ENCODE measurements at places on chromosomes 11 and 22. TPM values are rescaled to one million over a fixed set of nuclear protein-coding genes. Genes with fewer than 3 reads are reported as not detected.

DNA sequence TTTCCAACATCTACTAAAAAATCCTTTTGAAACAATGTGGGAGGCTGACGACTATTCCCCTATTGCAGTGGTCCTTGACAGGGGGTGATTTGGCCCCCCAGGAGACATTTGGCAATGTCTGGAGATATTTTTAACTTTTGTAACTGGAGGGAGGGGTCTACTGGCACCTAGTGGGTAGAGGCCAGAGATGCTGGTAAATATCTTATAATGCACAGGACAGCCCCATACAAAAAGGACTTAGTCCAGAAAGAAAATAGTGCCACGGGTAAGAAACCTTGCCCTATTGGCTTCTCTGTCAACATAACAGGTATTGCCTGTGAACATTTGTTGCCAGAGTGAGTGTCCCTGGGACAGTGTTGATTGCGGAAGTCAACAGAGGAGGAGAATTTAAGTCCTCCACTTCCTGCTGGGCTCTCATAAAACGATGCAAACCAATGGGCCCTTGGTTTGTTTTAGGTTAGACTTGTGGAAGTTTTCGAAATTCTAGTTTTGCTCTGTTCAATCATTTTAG lies 101.6 kb downstream of the MAML2 start:
- DNase-seq: no peak

DNA sequence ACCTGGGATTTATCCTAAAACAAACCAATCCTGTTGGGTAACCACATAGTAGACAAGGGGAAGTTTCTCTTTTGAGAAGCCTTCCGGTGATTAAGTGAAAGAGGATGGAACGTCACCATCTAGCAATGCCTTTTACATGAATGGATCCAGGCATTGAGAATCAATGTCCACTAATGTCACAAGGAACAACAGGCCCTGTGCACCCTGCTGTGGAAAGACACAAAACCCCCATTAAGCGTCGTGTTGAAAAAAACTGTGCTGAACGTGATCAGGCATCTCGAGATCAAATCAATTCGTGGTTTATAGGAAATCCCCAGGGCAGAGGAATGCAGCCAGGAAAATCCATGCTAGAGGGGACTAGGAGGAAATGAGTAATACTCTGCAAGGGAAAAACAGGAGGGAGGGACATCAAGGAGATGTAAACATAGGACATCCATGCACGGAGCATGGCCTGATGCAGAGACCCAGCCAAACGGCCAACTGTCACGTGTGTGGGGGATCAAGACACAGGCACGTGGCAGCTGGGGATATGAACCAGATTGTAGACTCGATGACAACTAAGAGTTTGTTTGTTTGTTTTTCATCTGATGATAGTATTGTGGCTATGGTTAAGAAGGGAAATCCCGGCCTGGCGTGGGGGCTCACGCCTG lies 38.6 kb upstream of the CARS1 start:
- peak; percentile 64 for DNase-seq

DNA sequence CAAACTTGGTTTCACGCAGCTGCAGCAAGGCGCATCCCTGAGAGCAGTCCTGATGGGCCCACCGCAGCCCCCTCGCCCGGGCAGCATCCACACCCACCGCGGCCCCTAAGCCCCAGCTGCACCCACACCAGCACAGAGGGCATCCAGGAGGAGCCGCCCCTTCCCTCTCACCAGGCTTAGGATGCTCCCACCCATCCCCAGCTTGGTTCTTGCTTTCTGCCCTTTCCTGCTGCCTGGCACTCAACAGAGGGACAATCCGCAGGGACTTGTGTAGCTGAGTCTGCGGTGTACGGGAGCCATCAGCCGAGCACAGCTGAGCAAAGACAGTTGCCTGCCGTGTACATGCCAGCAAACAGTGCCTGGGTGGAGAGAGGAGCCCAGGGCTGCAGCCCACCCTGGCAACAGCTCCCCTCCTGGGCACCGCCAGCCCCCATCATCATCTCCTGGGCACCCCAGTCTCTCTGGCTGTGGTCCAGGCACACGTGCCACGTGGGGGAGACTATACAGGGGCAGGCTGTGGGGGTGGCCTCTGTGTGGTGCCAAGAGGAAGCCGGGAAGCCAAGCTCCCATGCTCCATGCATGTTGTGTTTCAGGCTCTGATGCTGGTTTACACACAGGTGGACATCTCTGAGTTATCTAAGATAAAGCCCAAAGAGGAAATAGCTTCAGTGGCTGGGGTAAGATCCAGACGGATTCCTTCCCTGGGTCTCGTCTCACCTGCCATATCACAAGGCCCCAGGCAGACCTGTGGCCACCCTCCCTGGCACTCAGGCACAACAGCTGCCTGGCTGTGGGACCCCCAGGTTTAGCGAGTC lies 36.0 kb upstream of the GNB1L start:
- no peak for DNase-seq

DNA sequence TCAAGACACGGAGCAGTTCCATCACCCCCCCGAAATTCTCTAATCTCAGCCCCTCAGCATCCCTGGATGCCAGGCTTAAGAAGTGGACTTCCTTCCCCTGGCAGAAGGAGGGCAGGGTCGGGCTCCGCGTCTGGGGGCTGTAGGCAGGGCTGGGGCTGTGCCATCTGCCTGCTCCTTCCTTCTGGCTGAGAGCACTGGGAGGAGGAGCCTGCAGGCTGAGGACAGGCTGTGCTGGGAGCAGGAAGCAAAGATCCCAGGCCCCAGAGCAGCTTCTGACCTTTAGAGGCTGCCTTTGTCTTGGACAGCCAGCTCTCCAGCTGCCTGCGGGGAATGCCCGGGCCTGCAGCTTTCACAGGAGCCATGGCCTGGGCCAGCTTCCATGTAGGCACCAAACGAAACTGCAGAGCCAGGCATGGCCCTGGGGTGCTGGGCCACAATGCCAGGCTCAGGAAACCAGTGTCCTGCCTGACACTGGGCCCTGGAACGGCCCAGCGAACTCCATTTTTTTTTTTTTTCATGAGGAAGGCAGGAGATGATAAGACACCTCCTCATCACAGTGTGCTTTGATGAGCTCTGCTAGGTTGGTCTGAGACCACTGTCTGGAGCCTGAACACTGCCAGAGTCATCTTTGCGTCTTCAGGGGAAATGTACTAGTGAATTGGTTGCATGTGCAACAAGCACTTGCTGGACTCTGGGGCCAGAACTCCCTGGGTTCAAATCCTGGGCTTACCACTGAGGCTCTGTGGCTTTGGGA lies 67.9 kb downstream of the MCM5 start:
- peak; percentile 48 for DNase-seq

GRCh38 chr11:9203691-9204311 lies 61.3 kb downstream of the DENND5A start:
- DNase-seq: no peak

GRCh38 chr11:15169815-15170551 lies 55.3 kb downstream of the INSC start:
- DNase-seq: peak; percentile 45

- DNase-seq: no peak
Measured at GRCh38 chr11:101996111-101996510, 51.1 kb upstream of the CFAP300 start.

DNA sequence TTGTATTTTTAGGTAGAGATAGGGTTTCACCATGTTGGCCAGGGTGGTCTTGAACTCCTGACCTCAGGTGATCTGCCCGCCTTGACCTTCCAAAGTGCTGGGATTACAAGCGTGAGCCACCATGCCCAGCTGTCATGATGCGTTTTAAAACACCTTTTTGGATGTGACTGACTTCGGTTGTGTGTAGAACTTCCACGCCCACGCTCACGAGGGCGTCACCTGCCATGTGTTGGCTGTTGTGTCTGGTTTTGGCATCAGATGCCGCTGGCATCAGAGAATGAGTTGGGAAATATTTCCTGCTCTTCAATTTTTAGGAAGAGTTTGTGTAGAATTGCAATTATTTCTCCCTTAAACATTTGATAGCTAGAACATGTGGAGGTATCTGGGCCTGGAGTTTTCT lies 109.1 kb downstream of the KCNQ1 start:
- DNase-seq: no peak

- peak; percentile 80 for DNase-seq
Measured at GRCh38 chr11:102111011-102111786, 952 bp downstream of the YAP1 start.

DNA sequence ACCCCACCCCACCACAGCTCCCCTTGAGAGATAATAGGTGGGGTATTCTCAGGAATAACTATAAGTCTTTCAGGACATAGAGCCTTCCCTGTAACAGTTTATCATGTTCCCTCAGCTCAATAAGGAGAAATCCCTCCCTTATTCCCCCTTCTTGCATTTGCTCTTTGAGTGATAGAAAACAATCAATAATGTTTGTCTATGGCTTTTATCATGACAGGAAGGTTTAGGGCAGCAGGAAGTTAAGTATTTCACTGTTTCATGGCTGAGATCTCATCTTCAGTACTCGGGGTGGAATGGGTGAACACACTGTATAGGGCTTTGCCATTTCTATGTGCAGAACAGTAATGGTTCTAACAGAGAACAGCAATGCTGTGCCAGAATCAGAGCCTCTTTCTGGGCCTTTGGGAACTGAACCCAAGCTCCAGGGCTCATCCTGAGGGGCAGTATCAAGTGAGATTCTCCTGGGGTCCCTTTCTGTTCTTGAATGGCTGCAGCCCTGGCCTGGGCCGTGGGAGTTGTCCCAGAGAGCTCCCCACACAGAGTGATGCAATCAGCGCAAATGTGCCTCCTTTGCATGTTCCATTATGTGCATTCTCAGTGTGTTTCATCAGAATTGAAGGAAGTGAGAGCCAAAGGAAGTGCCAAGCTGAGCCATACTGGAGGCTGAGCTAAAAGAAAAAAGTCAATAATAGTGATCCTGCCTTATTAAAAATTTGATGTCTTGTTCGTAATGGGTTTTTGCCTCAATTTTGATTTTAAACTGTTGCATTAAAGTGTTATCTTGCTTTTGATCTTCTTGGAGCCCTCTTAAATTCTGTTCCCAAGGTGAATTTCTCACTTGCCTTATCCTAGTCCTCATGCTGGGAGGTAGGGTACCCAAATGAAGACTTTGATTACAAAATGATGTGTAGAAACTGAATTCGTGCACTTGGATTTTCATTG lies 2.9 kb upstream of the CYP2R1 start:
- no peak for DNase-seq

- DNase-seq: peak; percentile 43
Measured at GRCh38 chr11:45045683-45046471, 95.2 kb upstream of the TP53I11 start.

DNA sequence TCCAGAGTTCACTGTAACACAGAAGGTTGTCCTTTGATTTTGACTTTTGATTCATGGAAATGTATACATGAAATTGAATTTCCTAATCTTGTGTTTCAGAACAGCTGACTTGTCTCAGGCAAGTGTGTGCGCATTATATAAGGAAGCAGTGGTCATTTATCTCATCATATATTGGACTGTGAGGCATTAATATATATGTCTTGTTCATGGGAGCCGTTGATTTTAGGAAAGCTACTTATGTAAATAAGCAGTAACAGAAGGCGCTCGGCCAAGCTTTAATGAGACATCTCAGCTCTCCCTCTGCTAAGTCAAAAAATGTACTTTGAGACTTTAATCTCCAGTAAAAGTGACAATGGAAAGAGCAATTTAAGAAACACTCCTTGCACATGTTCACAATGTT lies 100.5 kb downstream of the PDHX start:
- no peak for DNase-seq

- no peak for DNase-seq
Measured at GRCh38 chr11:122205036-122205435, 89.0 kb upstream of the BLID start.

- no peak for DNase-seq
Measured at GRCh38 chr22:24489011-24489410, 6.1 kb upstream of the UPB1 start.

- DNase-seq: no peak
Measured at GRCh38 chr22:39264349-39265038, 19.7 kb upstream of the PDGFB start.

- no peak for DNase-seq
Measured at GRCh38 chr11:60393016-60393415, 3.2 kb upstream of the MS4A14 start.

- DNase-seq: no peak
Measured at GRCh38 chr11:92558323-92558722, 333.7 kb downstream of the FAT3 start.

DNA sequence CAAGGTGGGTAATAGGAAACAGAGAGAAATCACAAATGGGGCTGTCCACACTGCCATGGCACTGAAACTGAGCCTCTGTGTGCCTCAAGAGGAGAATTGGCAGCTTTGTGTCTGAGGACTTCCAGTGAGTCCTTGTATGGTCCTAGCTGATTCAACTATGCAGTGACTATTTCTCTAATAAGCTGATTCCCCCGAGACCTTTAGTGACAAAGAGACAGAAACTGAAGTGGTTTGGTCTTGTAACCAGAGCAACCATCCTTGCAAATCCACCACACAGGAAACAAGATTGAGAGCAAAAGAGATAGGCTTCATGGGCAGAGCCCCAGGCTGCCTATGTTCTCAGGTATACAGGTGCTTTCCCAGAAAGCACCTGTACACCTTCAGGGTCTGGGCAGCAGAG lies 1038.5 kb downstream of the NTM start:
- no peak for DNase-seq

DNA sequence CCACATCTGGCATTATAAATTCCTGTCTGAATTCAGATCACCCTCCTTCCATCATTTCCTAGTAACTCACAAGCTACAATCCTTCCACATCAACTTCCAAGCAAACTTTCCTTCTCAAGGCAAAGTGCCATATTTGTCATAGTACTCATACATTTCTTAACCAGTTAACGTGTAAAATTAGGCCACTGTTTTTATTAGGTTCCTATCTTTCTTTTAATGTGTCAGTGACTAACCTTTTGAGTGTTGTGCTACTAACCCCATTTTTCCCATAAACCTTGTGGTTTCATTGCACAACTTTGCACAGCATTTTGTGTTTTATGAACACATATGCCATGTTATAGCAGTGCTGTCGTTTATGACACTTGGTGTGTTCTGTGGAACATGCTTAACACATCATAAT lies 90.1 kb downstream of the KIF18A start:
- DNase-seq: peak; percentile 32

- DNase-seq: no peak
Measured at GRCh38 chr11:84188521-84188920, 902.4 kb upstream of the CCDC90B start.

Gene PRR33
- not detected for total RNA-seq

Gene NRIP3
- 23.4 TPM for total RNA-seq

Gene CSRP3
- total RNA-seq: 0.32 TPM

Gene OR2AT4
- total RNA-seq: not detected

Gene PIWIL4
- 0.52 TPM for total RNA-seq

Gene RHOD
- 0.57 TPM for total RNA-seq

Gene OR52I1
- total RNA-seq: not detected

Gene SWAP70
- total RNA-seq: 24.1 TPM
